Right forelimb (tissue), 1 donor: ENCODE measurements at places on chromosomes 2 and 18.

- DNase-seq = no peak
These were observed 12.6 kb upstream of the EPB41L3 start for GRCh38 chr18:5556310-5556974.

- no peak for DNase-seq
These were observed 90.9 kb upstream of the SETBP1 start for GRCh38 chr18:44589693-44590355.

GRCh38 chr2:105779394-105779793 lies 34.7 kb downstream of the NCK2 start:
- DNase-seq = no peak

- DNase-seq = no peak
These were observed 165.0 kb downstream of the ASB1 start for GRCh38 chr2:238591732-238592131.

DNA sequence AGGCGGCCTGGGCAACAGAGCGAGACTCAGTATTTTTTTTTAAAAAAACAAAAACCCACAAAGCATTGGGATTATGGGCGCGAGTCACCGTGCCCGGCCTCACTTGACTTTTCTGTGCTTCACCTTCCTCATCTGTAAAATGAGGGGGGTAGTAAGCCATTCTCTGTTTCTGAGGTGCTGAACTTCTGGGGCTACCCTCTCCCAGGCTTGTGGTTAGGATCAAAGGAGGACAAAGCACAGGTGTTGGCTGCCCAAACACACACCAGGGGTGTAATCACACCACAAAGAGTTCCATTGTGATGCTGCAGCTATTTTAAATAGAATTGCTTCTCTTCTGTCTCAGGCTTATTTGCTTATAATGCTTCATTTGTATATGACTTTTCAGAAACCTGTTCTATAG lies 35.8 kb upstream of the INHBB start:
- DNase-seq = no peak
